ENCODE measurements at places on chromosomes 4 and X. TPM values are rescaled to one million over a fixed set of nuclear protein-coding genes. Genes with fewer than 3 reads are reported as not detected.

The MGARP gene
- total RNA-seq = 2.0 TPM

The MTTP gene
- total RNA-seq = 1.0 TPM

The RTL5 gene
- total RNA-seq = 0.18 TPM

The P2RY4 gene
- total RNA-seq = not detected

The PSAPL1 gene
- not detected for total RNA-seq

The NUDT11 gene
- total RNA-seq = 40.5 TPM

The ZIC3 gene
- total RNA-seq = 1.4 TPM

The AP1AR gene
- total RNA-seq = 19.7 TPM

The GSPT2 gene
- 7.1 TPM for total RNA-seq

The AVPR2 gene
- total RNA-seq = not detected

The GAGE12J gene
- not detected for total RNA-seq

The FOXP3 gene
- total RNA-seq = not detected

The CLDN2 gene
- total RNA-seq = not detected

The MAGEB1 gene
- 30.3 TPM for total RNA-seq

The FAM47E gene
- 0.11 TPM for total RNA-seq

The PCDH7 gene
- 0.45 TPM for total RNA-seq

Measured in Daoy (cell line).